Spinal cord (tissue), 10 donors: ENCODE measurements at places on chromosomes 5 and 9. TPM values are rescaled to one million over a fixed set of nuclear protein-coding genes. Genes with fewer than 3 reads are reported as not detected.

GRCh38 chr5:10577371-10578292 lies 13.8 kb downstream of the ANKRD33B start:
- DNase-seq, result no peak

Gene GCNT4
- polyA plus RNA-seq, result 0.66 TPM

GRCh38 chr5:126947146-126948010 lies 83.0 kb downstream of the MARCHF3 start:
- DNase-seq, result no peak

Gene RPS23
- polyA plus RNA-seq, result 1,344 TPM

- no peak for DNase-seq
Measured at GRCh38 chr9:131823701-131824146, 83.8 kb upstream of the RAPGEF1 start.

- peak; percentile 29 for DNase-seq
Measured at GRCh38 chr5:134149571-134150303, 27.0 kb downstream of the SKP1 start.

Gene RASGRF2
- 10.3 TPM for polyA plus RNA-seq

- DNase-seq, result no peak
Measured at GRCh38 chr9:82167296-82167695, 178.7 kb downstream of the SPATA31D1 start.

- no peak for DNase-seq
Measured at GRCh38 chr9:36940881-36941280, 93.2 kb downstream of the PAX5 start.

DNA sequence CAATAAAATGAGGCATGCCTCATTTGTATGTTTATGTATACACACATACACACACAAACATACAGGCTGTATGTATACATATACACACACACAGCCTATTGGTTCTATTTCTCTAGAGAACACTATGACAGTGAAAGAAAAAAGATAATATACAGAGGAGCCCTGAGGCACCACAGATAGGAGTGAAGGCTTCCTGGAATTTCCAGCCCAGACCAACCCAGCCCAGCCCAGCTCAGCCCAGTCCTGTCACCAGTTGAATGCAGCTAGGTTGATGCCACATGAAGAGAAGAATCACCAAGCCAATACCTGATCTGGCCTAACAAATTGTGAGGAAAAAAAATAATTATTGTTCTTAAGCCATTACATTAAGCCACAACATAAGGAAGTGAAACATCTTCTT lies 126.9 kb upstream of the PDE4D start:
- DNase-seq, result no peak

Gene SNCB
- polyA plus RNA-seq, result 267 TPM

Gene ARL14EPL
- not detected for polyA plus RNA-seq

Gene FAM193B
- 115 TPM for polyA plus RNA-seq

Gene PAX5
- polyA plus RNA-seq, result 1.2 TPM

- no peak for DNase-seq
Measured at GRCh38 chr9:98047002-98047401, 9.5 kb upstream of the NANS start.

DNA sequence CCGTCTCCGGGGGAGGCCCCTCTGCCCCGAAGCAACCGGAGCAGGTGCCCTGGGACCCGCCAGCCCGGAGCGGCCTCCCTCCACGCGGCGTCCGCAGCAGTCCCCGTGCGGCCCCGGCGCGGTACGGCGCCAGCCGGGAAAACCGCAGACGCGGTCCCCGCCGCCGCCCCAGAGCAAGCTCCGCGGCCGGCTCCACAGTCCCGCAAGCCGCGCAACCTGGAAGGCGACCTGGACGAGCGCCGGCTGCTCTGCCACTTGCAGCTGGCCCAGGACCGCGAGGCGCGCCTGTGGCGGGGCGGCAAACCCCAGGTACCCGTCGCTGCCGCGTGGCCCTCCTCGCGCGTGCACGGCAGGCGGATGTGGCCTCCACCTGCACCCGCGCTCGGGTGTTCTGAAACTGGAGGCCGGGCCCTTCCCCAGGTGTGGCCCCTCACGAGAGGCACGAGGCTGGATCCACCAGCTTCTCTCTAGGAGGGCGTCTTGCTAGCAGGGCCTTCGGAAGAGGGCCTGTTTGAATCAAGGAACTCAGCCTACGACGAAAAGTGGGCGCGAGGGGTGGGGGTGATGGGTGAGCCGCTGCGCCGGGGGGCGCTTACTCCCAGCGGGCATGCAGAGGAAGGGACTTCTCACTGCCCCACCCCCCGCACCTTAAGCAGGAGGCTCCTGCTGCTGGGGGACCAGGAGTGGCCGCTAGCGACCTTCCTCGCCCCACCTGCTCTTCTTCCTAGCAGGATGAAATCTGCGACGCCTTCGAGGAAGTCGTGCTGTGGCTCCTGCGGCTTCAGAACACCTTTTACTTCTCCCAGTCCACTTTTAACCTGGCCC lies 602 bp downstream of the CCNI2 start:
- no peak for DNase-seq

GRCh38 chr5:168477060-168477459 lies 9.2 kb upstream of the RARS1 start:
- no peak for DNase-seq

DNA sequence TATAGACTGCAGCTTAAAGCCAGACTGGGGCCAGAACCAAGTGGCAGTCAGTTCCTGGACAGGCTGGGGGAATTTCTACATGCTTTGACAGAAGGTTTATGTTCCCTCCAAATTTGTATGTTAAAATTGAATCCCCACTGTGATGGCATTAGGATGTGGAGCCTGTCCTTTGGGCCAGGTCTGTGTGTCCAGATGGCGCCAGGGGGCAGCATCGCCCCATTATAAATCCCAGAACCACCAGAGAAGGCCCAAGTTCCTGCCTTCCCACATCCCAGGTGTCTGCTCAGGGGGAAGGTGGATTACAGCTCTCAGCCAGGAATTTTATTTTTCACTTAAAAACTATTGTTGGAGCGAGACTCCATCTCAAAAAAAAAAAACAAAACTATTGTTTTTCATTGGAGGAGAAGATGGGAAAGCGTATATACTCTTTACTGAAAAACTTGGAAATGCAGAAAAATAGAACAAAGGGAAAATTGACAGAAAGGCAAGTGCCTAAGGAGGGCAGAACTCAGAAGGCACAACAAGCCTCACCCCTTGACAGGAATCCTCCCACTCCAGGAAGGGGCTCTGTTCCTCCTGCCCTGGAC lies 5.0 kb downstream of the IL3 start:
- peak; percentile 26 for DNase-seq

DNA sequence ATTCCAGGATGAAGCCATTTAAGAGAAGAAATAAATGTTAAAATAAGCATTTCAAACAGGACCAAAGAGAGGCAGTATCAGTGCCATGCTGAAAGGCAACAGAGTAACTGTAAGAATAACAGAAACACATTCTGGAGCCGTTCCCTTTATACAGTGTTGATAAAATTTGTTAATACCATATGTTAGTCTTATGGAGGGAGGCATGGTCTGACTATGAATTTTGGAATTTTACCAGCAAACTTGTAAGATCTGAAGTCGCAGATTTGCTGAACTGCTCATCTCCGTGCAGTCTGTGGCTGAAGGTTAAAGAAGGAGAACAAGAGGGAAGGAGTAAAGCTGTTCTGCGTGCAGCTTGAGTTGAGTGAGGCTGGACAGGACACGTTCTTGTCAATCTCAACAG lies 508.4 kb downstream of the NFIB start:
- DNase-seq, result no peak

DNA sequence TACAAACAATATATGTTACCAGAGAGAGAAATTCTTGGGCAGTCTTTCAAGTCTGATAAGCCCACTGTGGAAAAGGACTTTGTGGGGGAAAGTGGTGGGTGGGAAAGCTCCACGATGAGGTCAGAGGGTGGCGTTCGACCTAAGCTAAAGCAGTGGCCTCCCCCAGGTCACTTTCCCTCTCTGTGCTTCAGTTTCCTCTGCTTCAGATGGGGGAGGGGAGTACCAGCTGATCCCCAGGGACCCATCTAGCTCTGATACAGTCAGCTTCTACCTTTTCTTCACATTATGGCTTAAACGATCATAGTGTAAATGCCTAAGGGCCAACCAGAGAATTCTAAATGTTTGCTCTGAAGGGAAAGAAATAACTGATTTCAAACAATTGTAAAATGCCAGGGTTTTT lies 36.6 kb upstream of the ARSB start:
- no peak for DNase-seq

Gene PLGRKT
- 32.3 TPM for polyA plus RNA-seq

Gene ISOC1
- 55.7 TPM for polyA plus RNA-seq

Gene BAAT
- 0.48 TPM for polyA plus RNA-seq

DNA sequence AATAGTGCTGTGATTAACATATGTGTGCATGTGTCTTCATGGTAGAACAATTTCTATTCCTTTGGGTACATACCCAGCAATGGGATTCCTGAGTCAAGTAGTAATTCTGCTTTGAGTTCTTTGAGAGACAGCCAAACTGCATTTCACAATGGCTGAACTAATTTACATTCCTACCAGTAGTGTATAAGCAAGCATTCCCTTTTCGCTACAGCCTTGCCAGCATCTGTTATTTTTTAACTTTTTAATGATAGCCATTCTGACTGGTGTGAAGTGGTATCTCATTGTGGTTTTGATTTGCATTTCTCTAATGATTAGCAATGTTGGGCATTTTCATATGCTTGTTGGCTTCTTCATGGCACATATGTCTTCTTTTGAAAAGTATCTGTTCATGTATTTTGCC lies 308.5 kb downstream of the ARRDC3 start:
- no peak for DNase-seq

Gene ALAD
- polyA plus RNA-seq, result 51.3 TPM

DNA sequence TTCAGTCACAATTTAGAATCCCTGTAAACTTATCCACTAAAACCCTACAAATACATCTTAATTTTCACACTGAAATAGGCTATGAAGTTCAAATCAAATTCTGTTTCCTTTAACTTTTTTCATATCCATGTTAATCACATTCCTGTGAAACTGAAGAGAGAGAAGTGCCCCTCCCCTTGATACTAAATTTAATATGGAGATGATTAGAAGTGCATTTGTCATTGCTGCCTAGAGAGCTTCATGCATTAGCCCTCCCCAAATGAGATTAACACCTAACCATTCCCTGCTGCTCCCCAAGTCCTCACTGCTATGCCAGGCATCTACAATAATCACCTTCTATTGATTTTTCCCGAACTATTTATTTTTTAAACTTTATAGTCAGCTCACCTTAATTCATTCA lies 85.1 kb upstream of the SPOCK1 start:
- DNase-seq, result no peak

GRCh38 chr9:17847908-17848307 lies 269.0 kb downstream of the SH3GL2 start:
- DNase-seq, result no peak

Gene ASTN2
- polyA plus RNA-seq, result 41.8 TPM

GRCh38 chr5:36529142-36529541 lies 77.3 kb upstream of the SLC1A3 start:
- no peak for DNase-seq

Gene LRRC19
- polyA plus RNA-seq, result 0.44 TPM

Gene SARDH
- polyA plus RNA-seq, result 10.1 TPM
